NCI-H1417 (cell line): ENCODE measurements at places on chromosomes 7 and 10.

DNA sequence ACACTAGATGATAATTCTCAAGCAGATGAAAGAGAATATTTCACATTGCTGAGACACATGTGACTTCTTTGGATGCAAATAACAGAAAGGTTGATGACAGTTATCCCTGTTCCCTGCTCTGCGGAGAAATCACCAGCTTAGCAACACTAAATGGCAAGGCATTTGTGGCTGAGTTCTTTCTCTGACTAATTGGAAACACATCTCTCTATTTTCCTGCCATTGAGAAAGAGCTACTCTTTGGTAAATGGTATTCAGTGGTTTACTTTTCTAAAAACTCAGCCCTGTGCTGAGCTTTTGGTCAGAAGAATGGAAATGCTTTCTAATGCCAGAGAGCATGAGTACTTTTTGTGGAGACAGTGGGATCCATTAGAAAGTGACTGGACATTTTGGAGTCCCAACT is 771.4 kb downstream of the LRMDA start:
- no peak for DNase-seq

- DNase-seq, result peak; percentile 48
Measured at GRCh38 chr7:2666588-2667250, 21.3 kb upstream of the AMZ1 start.

GRCh38 chr10:34655286-34656170 is 159.6 kb downstream of the PARD3 start:
- peak; percentile 48 for DNase-seq

GRCh38 chr10:42999385-43000020 is 77.4 kb upstream of the RET start:
- no peak for DNase-seq

GRCh38 chr10:5151076-5151475 is 33.9 kb downstream of the AKR1C8 start:
- no peak for DNase-seq

DNA sequence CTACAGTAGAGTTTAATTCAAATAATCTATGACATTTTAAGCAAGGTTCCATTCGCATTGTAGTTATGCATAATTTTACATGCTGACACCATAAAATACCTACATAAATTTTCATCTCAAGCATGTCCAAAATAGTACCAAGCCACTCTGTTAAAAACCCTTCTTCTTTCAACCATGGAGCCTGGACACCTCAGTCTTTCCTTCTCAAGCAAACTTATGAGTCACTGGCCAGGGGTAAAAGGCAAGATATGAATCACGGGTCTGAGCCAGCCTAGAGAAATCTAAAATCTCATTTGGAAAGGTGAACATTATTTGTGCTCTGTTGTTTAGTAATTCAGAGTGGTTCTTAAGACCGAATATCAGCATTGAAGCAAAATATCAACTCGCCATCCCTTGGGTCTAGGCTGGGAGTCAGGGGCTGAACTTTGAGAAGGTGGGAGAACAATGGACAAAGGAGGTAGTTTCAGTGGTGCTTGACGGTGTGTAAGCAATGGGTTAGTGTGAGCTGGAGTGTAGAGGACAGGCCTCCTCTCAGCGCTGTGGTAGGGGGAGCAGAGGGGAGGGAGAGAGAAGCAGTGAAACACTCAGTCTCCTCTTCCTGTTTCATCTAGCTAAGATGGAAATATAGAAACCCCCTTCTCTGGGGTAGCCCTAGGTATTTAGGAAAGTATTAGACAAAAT is 19.1 kb upstream of the GPAM start:
- no peak for DNase-seq

DNA sequence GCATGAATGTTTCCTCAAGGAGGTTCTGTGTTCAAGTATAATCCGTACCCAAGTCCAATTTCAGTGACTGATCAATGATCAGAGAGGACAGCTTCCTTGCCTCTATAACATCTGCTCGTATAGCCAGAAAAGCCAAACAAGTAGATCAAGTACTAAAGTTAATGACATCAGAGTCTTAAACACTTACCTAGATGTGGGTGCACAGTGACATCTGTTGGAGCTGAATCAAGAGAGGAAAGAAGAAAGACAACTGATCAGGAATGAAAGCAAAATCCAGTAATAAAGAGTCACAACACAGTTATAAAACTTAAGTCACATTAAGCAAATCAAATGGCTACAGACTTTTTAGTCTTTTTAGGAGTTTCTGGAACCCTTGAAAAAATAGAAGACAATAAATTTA is 236.5 kb downstream of the RELN start:
- peak; percentile 3 for DNase-seq

DNA sequence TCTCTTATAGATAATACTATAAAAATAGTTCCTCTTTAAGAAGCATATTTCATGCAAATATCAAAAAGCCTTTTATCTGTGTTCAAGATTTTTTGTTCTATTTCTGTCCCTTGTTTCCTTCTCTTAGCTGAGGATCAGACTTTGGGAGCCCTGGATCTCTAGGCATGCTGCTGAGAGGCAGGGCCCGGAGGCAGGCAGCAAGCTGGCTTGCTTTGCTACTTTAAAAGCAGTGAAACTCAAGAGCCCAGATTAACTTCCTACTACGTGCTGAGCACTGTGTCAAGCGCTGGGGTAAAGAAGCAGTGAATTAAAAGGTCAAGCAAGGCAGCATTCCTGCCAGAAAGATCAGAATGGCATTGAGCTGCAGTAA is 31.0 kb upstream of the ARID5B start:
- no peak for DNase-seq
